Central memory CD4-positive, alpha-beta T cell (primary cell): ENCODE measurements at places on chromosomes 5 and 9.

DNA sequence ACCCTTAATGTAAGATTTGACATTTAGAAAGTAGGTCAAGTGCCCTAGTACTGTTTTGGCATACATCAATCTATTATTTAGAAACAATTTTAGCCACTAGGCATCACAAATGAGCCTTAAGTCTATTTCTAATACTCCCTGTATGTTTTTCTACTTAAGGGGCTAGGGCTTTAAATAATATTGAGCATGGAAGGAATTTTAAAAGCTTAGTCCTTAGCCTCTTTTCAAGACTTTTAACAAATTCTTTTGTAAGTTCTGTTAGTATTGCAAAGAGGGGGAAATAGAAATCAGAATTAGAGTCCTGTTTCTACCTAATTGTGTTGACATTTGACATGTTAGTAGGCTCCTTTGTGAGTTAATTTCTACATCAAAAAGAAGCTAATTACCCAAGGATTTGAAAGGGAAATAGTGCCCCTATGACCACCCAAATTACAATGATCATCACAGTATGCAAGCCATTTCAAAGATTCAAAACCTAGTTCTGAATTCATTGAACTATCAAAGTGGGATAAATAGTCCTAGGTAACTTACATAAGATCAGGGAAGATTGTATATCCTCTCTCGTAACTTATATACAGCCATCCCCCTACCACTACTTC, 647.8 kb upstream of the ACO1 start:
- DNase-seq = no peak

GRCh38 chr9:111052791-111053190, 14.5 kb upstream of the LPAR1 start:
- no peak for DNase-seq

DNA sequence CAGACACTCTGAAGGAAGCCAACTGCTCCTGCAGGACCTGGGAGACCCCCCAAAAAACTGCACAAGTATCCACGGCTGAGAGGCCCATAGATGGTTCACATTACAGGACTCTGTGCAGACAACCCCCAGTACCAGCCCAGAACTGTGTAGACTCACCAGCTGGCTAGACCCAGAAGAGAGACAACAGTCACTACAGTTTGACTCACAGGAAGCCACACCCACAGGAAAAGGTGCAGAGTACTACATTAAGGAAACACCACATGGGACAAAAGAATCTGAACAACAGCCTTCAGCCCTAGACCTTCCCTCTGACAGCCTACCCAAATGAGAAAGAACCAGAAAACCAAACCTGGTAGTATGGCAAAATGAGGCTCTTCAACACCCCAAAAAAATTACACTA, 281.2 kb upstream of the RGMB start:
- DNase-seq = peak; percentile 3

- no peak for DNase-seq
Measured at GRCh38 chr9:95954940-95955339, 79.4 kb downstream of the ERCC6L2 start.

DNA sequence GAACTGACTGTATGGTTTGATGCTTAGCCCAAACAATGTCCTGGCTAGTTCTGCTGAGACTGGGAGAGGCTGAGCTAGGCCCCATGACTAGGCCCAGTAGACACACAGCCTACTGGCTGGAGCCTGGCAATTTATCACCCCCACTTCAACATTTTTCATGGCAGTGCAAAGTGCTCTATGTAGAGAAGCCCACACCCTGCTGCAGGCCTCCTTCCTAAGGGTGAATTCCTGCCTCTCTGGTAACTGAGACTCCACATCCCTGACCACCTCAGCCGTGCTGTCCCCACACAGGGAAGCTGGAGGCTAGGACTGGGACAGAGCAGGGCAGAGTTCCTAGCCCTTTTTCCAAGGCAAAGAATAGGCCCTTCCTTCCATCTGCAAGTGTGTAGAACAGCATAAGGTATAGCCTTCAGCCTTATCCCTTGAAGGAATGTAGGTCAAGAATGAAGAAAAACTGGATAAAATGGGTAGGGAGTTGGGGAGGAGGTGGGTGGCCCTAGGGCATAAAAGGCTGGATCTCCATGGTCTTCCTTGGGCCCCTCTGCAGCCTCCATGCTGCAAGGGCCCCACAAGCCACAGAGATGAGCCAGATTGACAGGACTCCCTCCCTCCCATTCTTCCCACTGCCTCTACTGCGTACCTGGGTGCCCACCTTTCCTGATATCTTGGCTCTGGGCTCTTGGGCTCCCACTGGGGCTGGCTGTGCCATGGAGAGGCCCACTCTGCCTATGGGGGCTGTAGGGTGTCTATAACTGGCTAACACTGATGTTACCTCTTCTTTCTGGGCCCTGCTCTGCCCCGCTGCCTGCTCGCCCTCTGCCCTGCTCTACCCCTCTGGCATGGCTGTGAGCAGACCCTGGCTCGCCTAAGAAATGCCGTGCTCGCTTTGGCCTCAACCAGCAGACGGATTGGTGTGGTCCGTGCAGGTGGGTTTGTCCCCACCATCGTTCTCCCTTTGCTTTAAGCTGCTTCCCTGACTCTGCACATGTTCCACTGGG, 29.8 kb downstream of the TCF7 start:
- no peak for DNase-seq

DNA sequence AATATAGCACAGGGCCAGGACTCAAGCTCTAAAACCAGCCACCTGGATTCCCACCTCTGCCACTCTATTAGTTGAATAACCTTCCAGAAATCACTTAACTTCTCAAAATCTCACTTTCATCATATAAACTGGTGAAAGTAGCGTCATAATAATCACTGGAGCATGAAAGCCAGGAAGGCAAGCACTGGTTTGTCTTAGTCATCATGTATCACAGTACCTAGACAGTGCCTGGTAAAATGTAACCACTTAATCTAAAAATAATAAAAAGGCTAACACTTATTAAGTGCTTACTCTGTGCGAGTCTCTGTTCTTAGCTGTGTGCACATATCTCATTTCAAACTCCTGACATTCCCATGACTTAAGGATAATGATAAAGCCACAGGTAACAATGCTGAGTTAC, 109.4 kb downstream of the ASTN2 start:
- DNase-seq = no peak

DNA sequence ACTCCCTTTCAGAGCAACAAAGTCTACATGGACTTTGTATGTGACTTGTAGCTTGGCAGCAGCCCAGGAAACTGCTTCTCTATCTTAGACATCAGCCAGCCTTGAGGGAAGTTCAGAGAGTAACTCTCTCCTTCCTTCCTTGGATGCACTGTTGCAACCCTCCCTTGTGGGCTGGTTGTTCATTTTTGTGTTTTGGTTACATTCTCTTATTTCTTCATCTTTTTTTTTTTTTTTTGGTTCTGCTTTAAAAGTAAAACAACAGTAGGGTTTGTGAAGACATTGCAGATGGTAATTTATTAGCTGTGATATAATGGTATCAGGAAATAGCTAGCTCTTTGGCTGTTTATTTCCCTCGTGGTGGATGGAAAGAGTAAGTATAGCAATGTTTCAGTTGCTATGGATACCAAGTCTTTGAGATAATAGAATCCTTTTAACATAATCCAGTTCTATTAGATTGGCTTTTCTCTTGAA, 97.9 kb upstream of the MAMDC2 start:
- DNase-seq = no peak

DNA sequence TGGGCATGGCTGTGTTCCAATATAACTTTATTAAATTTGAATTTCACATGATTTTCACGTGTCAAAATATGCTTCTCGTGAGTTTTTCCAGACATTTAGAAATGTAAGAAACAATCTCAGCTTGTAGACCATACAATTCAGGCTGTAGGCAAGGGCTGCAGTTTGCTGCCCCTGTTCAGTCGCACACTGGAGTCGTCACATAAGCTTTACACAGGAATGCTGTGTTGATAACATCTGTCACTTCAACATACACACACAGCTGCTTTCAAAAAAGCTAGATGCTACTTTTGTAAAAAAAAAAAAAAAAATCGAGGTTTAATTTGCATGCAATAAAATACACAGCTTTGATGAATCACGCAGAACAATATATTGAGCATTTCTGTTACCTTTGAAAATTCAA, 77.9 kb downstream of the MYO10 start:
- DNase-seq = no peak

GRCh38 chr9:127033061-127033460, 89.4 kb downstream of the ANGPTL2 start:
- no peak for DNase-seq

DNA sequence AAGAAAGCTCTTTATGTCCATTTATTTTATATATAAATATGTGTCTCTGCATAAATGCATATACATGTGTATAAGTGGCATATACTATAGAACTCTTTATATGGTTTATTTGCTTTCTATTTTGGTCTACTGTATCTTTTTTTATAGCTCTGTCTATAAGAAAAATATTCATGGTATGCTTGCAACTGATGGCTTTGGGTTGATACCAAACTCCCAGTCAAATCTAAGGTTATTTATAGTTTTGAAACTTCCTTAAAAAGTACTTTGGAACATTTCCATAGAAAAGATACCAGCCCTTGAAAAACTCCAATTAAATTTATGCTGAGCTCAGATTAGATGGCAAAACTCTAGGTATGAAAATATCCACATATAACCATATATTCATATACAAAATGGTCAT, 120.0 kb upstream of the KLF9 start:
- no peak for DNase-seq

DNA sequence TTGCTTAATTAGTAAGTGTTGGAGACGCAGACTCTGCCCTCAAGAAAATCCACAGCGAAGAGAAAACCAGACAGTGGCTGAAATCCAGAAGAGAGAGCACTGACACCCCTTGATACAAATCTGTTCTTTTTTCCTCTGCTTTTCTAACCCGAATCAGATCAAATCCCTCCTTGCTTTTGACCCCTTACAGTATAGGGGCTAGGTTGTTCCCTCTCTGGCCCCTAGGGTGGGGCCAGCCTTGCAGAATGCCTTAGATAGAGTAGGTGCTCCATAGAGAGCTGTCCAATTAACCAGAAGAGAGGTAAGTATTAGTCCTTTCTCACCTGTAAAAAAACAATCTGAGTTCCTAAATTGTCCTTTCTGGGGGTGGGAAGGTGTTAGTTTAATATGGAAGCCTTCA, 10.1 kb downstream of the C1QTNF2 start:
- DNase-seq = no peak

DNA sequence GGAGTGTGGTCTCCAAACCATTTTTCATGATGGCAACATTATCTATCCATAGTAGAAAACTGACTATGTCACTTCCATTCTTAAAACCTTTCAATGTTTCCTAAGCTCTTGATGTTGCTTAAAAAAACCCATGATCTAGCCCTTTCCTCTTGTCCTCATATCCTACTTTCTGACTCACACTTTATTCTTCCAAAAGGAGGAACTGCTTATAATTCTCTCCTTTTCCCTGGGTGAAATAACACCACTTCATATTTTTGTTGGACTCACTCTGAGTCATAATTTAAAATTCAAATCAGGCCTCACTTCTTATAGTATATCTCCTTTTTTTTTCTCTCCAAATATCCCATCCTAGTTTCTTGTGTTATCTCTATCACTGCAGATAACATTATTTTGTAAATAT, 513.9 kb downstream of the MAN2A1 start:
- no peak for DNase-seq

DNA sequence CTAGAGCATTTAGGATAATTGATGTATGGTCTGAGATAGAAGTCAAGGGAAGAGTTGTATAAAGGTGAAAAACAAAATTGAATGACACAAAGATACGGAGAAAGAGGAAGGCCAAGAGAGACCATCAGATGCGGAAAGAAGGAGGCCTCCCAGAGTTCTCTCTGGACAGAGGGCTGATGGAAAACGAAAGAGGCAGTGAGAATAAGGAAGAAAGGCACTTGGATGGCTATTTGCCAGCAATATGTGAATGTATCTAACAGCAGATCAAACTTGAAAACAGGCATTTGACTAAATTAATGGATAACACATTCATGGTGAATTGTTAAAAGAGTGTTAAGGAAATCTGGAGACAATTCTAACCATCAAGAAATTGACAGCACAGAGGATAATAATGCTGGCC, 2.4 kb upstream of the DOCK8 start:
- DNase-seq = no peak

DNA sequence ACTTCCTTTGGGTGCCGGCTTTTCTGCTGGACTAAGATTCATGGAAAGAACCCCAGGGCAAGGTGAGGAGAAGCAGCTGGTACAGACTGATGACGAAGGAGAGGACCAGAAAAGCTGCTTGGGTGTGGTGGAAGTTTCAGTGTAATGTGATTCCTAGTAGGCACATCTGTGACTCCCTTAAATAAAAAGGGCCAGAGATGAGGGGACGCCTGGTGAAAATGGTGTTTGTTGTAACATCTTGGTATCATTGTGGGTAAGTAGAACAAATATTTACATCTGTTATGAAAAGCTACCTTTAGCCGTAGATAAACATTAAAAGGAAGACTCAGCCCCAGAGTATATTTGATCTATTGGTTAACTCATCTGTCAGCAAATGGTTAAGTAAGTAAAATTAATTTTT, 33.8 kb downstream of the OTULINL start:
- DNase-seq = no peak

DNA sequence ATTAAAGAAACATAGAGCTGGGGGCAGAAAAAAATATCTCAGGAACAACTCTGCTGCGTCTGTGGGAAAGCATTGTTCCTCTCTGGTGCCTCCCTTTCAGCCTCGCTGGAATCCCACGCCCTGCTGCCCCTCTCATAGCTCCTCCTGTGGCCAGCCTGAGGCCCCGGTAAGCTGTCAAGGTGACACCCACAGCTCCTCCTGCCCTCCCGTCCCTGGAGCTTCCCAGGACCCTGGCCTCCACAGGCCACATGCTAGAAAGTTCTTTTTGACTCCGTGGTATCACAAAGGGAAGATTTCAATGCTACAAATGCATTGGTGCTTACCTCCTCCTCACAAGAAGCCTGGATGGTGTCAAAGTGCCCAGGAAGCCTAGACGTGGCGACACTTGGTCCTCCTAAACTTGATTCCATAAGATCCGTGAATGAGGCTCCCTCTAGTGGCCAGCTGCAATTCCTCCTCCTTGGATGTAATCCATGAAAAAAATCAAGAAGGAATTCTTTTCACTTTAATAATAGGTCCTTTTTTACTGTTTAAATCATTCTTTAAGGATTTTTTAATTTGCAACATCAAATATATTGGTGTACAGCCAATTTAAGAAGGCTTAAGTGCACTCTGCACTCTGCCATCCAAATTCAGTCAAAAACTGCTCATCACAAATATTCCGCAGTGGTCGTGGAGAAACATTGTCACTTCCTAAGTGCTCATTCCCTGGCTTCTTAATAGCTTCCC, 104.9 kb downstream of the CFAP90 start:
- DNase-seq = peak; percentile 4

GRCh38 chr9:31733166-31733565, 651.3 kb upstream of the ACO1 start:
- no peak for DNase-seq

GRCh38 chr5:94972268-94972667, 312.6 kb downstream of the MCTP1 start:
- no peak for DNase-seq

- DNase-seq = no peak
Measured at GRCh38 chr5:168020542-168021294, 270.7 kb upstream of the WWC1 start.
